ENCODE measurements at places on chromosomes 3 and 15.

DNA sequence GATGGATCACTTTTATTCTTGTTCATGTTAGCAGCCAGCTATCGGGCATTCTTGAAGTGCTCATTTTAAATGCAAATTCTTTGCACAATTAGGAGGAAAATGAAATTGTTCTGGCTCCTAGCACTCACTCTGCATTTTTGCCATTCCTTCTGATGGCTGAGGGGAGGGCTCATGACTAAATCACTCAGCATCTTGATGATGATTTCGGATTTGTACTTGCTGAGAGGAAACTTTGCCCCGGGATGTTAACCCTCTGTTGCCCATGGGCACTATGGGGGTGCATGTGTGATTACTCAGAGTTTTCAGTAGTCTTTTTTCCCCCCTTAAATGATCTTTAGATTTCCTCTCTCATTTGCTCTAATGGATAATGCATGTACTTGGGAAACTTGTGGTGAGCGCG is 299.6 kb upstream of the C2CD4B start:
- DNase-seq: no peak

DNA sequence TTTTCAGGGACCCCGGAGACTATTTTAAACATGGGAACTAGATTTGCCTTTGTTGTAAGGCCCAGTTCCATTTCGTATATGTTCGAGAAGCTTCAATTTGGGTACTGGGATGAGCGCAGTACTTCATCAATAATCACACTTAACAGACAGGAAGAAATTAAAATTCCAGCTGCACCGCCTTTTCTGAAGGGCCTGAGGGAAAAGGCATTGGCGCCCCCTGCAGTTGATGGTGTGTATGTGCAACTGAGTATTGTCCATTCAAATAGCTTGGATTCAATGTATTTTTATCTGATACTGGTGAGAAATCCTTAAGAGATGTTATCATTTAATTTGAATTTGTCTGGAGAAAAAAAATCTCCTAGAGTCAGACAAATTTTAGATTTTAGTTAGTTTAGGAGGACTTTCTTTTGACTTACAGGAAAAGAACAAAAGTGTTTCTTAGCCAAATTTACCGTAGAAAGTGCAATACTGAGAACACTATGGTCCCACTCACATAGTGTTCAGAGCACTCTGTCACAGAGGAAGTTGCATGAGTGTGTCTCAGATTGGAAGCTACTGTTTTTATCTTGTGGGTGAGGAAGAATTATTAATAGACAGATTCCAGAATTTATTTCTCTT is 5.4 kb upstream of the ALDH1A2 start:
- DNase-seq: peak; percentile 38

DNA sequence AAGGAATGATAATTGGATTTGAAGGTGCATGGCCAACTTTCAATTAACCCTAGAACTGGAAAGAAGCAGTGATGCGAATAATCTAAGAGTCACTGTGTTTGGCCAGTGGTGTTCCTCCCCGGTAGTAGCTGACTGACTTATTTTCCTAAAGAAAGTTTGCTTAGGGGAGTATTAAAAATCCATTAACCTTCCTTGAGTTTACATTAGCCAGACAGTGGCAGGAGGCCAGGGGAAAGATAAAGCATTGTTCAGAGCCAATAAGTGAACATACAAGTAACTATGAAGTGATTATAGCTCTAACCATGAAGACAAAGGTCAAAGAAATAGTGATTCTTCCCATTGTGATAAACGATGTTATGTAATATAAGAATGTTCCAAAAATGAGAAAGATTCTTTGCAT is 8.9 kb upstream of the TMEM202 start:
- no peak for DNase-seq

GRCh38 chr3:69864766-69865165 is 125.5 kb downstream of the MITF start:
- no peak for DNase-seq

DNA sequence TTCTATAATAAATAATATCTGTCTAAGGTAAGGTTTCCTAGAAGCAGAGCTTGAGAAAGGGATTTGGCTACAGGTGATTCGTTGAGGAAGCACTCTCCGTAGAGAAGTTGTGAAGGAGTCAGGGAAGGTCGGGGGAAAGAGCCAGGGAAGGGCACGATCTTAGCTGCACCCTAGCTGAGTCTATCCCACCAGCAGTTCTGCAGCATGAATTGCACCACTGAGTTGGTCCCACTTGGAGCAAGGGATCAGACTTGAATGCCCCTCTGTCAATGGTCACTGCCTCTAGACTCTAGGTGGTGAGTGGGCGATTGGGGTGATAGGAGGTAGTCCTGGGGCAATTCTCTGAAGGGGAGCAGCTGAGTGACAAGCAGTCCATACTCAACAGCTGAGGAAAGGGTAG is 13.5 kb downstream of the TMC3 start:
- DNase-seq: no peak

- DNase-seq: no peak
These were observed 3.8 kb upstream of the PLXND1 start for GRCh38 chr3:129610276-129610675.

DNA sequence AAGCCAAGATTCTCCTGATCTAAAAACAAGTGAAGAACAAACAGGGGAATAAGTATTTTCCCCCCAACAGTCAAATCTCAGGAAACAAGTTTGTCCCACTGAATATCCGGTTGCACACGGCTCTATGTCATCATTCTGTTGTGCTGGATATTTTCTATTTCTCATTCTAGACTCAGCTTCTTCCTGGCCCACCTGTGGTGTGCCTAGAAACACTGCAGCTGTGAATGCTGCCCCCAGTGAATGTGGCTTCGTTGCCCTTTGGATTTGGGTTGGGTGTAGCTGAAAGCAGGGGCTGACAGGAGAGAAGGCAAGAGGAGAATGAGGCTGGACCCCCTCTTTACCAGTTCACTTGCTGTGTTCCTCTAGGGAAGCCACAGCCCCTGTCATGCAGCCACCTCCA is 181.2 kb upstream of the PROK2 start:
- no peak for DNase-seq
